ENCODE measurements at places on chromosomes 2 and 18. TPM values are rescaled to one million over a fixed set of nuclear protein-coding genes. Genes with fewer than 3 reads are reported as not detected.

- no peak for DNase-seq
These were observed 199.1 kb upstream of the CELF4 start for GRCh38 chr18:37764541-37765288.

DNA sequence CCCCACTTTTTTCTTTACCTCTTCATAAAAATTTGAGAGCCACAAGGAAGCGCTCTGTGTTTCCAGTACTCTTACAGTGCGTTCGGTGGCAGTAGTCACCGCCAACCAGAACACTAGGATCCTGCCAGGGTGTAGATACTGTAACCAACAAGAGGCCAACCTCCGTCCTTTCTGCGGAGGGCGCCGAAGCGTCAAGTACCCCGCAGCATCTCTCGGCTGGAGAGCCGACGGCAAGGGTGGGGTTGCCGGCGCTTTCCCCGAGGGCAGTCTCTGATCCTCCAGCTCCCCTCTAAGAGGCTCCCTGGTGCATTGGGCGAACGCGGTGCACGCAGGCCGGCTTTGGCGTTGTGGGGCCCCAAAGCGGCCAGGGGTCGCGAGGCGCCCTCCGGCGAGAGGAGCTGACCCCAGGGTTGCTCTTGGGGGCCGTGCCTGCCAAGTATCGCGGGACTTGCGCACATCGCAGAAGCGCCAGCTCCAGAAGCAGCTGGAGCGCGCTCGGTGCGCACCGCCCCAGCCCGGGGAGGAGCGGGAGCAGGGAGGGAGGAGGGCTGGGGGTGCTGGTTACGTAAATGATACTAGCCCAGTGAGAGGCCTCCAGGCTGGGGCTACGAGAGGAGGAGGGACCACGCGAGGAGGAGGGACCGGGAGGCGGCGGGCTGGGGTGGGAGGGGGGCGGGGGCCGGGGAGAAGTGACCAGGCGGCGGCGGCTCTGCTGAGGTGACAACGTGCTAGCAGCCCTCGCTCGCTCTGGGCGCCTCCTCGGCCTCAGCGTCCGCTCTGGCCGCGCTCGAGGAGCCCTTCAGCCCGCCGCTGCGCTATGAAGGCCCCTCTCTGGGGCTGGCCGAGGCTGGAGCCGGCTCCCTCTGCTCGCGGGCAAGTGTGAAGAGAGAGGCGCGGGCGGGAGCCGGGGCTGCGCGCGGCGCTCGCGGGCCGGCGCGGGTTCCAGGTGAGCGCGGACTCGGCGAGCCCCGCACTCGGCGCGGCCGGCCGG, at the start of gene GALNT13:
TSS of gene GALNT13 (plus strand) at position 692 of the 991 bp plus-strand sequence.
- no peak for DNase-seq

- DNase-seq, result no peak
These were observed 75.9 kb downstream of the TMEM182 start for GRCh38 chr2:102837626-102838198.

DNA sequence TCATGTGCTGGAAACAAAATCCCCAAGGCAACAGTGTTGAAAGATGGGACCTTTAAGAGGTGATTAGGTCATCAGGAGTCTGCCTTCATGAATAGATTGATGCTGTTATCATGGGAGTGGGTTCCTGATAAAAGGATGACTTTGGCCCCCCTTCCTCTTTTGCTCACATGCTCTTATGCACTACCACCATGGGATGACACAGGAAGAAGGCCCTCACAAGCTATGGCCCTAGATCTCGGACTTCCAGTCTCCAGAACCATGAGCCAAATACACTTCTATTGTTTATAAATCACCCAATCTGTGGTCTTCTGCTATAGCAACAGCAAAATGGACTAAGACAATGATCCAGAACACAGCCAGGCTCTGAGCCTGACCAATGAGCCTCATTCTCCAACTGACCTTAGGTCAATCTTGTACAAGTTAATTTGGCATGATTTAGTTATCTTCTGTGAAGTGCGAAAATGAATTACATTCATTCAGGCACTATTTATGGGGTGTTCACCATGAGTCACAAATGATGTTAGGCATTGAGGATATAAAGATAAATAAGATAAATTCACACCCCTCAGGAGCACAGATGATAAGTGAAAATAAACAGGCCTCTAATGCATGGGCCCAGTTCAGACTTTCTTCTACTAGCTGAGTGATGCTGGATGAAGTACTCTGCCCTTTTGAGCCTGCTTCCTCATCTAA, 37.7 kb upstream of the NT5C1B start:
- DNase-seq, result no peak

DNA sequence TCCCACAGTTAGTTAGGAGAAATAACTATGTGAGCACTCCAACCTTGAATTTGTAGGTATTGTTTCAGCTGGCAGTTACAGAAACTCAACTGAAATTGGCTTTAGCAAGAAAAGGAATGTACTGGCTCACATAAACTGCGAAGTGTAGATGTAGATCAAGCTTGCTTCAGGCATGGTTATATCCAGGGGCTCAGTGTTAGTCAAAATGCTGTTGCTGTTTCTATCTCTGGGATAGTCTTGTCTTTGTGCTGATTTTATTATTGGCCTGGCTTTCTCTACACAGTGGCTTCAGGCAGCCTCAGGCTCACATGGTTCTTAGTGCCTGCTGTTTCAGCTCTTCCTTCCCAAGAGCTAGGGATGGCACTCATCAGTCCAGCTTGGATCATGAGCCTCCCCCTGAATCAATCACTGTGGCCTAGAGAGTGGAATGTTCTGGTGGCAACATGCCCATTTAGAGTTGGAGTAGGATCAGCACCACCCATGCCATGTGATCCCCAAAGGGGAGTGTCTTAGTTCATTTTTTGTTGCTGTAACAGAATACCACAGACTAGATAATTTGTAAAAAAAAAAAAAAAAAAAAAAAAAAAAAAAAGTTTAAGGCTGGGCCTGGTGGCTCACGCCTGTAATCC, 69.1 kb upstream of the FOXI3 start:
- DNase-seq, result no peak

GRCh38 chr18:28045176-28045810, 131.6 kb downstream of the CDH2 start:
- no peak for DNase-seq

DNA sequence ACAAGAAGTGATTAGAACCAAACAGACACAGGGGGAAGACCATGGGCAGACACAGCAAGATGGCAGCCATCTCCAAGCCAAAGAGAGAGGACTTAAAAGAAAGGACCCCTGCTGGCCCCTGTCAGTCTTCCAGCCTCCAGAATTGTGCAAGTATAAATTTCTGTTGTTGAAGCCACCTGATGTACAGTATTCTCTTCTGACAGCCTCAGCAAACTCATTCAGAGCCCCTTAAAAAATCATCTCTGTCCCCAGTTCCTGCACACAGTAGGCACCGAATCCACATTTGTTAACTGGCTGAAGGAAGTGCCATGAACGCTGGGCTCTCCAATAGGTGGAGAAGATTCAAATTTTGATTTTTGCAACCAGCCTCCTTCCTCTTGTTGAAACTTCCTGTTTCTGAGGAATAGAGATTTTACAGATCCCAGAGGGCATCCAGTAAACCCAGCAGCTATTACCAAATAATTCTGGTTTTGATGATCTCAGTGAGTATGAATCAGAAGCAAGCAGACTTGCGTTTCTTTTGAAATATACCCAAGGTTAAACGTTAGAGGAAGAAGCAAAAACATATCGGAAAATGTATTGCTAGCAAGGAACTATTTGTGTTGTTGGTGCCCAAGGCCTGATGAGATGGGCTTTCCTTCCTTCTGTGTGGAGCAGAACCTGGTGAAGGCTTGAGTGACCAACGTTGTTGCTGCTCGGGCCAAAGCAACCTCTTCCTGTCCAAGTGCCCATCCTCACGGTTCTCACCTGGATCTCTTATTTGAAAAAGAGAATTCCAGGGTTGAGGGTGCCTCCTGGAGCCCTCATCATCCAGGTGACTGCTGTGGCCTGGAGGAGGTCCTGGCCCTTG, 47.7 kb upstream of the PLB1 start:
- DNase-seq, result no peak

The MTCL1 gene
- 1.7 TPM for total RNA-seq

The HOXD11 gene
- total RNA-seq, result not detected

The IL36RN gene
- total RNA-seq, result not detected

The ZC3H8 gene
- 16.0 TPM for total RNA-seq

Data from activated CD8-positive, alpha-beta T cell treated with anti-CD3 and anti-CD28 coated beads, Interleukin-2, amount 10 ng/mL, durations not matched to agents 7 days and 5 days (primary cell).